ENCODE measurements at places on chromosomes 11 and 22.

- DNase-seq = no peak
Measured at GRCh38 chr11:134640971-134641968, 229.2 kb upstream of the B3GAT1 start.

DNA sequence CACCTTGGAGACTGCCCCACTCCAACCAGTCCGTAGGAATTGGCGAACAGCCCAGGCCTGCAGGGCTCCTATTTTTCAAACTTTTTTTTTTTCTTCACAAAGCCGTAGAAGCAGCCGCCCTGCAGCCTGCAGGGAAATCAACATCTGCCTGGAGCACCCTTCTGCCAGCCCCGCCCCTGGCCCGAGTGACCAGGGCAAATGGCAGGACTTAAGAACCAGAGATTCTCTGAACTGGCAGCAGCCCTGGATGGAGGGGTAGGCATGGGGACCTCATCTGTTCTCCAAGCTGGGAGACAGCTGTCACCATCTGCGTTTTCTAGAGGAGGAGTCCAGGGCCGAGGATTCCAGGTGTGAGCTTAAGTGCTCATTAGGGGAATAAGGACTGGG, 5.6 kb downstream of the SCN2B start:
- DNase-seq = no peak

GRCh38 chr11:96143041-96143521, 199.9 kb downstream of the MAML2 start:
- DNase-seq = no peak

GRCh38 chr11:129813231-129813791, 2.3 kb upstream of the TMEM45B start:
- DNase-seq = no peak

DNA sequence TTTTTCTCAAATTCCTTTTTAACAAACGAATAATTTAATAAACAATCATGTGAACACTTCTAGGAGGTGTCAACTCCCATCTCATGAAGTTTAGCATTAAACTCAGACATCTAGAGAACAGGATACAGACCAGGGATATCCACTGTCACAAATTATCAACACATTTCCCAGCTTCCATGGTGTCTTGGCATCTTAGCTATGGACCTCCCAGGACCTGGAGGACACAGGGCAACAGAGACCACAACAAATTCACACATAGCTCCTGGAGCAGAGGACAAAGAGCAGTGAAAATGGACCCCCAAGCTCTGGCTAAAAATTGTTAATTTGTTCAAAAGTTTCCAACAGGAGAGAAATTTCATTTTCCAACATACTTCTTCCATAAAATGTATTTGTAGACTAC, 102.2 kb downstream of the SGSM3 start:
- no peak for DNase-seq

DNA sequence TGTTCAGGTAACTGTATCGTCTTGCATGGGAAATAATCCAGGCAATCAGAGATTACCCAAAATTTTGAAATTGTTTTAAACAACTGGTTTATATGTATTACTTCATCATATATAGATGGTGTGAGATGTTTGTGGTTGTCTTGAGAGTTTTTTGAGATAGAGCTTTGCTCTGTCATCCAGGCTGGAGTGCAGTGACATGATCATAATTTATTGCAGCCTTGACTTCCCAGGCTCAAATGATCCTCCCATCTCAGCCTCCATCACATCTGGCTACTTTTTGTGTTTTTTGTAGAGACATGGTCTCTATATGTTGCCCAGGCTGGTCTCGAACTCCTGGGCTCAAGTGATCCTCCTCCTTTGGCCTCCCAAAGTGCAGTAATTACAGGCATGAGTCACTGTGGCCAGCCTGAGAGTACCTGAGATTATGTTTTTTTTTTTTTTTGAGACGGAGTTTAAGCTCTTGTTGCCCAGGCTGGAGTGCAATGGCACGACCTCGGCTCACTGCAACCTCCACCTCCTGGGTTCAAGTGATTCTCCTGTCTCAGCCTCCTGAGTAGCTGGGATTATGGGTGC, 11.5 kb downstream of the CTNND1 start:
- no peak for DNase-seq
